ENCODE measurements at places on chromosomes 16 and 17. TPM values are rescaled to one million over a fixed set of nuclear protein-coding genes. Genes with fewer than 3 reads are reported as not detected.

DNA sequence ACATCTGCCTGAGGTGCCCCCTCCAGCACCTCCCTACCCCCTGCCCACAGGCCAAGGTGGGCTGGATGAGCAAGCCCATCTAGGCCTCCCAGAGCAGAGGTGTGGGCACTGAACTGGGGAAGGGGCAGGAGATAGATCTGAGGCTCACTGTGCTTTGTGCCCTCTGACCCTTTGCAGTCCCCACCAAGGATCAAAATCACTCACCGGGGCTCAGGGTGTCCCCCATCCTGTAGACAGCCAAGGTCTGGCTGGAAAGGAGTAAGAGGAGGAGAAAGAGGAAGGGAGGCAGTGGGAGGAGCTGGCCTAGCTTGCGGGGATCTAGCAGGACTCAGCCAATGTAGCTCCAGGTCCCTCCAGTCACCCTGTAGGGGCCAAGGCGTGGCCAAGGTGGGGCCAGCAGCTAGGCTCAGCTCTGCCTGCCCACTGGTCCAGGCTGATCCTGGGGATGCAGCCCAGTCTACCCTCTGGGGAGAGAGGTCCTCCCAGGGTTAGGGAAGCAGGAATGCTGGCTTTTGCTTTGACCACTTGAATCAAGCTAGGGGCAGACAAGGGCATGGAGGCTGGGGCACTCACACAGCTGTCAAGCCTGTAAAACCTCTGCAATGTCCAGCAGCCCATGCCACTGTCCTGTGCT lies 1.8 kb downstream of the SLC12A4 start:
- no peak for DNase-seq

GRCh38 chr16:56480776-56481467 lies 29.6 kb downstream of the OGFOD1 start:
- no peak for DNase-seq

DNA sequence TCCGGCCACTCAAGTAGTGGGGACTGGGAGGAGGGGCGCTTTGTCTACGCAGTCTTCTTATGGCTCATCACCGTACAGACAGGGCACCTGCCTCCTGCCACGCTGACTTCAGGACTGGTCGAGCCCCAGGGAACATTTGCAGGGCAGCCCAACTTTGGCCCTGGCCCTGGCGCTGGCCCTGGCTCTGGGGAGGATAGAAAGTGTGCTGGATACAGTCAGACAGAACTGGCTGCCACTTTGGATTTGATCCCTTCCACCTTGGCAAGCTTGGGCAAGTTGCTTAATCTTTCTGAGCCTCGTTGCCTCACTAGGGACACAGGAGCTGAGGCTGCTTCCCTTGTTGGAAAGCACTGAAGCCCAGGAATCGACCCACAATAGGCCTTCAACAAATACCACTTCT lies 13.6 kb downstream of the LGALS9 start:
- no peak for DNase-seq

GRCh38 chr17:14196377-14196997 lies 40.2 kb downstream of the CDRT15 start:
- DNase-seq: no peak

GRCh38 chr16:66925322-66925840 lies at the start of gene RRAD:
RRAD (minus strand) TSS chr16:66925535; CDS start chr16:66925179, 356 bp downstream.
- no peak for DNase-seq

DNA sequence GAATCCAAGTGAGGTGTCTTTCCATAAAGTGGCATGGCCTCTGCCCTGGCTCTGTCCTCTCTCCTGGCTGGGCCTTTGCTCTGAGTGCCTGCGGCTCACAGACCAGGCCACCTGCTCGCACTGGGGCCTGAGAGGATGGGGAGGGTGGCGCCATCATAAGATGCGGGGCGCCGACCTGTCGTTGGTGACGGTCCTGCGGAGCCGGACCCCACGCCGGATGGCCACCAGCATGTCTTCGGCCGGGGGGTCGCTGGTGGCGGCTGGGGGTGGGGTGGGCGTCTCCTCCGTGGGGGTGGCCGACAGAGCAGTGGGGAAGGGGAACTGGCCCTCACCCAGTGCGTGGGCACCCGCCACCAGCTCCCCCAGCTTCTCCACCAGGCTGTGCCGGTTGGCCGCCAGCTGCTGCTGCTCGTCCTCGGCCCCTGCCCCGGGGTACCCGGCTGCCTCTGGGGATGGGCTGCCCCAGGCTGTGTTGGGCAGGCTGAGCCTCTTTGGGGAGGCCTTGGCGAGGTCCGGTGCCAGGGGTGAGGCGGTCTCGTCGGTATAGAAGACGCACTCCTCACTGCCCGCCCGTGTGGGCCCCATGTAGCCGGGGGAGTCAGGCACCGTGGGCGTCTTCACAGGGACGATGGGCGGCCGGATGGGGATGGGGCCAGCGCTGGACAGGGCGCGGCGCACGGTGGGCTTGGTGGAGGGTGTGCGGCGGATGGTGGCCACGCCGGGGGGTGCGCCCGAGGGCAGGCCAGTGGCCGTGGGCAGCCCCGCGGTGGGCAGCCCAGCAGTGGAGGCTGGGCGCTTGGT lies 17.4 kb downstream of the IL34 start:
- DNase-seq: peak; percentile 8

DNA sequence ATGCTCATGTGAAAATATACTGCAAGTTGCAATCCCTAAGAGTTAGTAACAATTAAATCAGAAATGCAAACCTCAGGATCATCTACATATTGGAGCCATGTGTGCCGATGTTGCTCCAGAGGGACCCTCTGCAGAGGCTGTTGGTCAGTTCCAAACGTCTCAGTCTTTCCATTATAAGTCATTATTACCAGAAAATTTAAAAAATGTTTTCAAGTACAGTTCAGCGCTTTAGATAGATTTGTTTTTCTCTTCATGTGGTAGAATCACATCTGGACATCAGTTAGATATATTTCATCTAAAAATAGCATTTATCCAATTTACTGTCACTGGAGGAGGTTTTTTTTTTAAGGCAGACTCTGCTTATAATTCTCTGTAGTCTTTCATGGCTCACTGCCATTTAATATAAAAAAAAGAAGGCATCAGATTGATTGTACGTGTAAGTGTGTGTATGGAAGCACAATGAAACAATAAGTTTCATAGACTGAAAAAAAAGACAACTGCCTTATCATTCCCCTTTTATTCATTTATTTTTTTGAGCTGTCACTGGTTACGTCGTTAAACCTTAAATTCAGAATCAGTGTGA lies 46.1 kb upstream of the MARCHF10 start:
- DNase-seq: peak; percentile 92

- no peak for DNase-seq
Observed at GRCh38 chr17:4093456-4093855, 49.4 kb downstream of the ZZEF1 start.

- DNase-seq: no peak
Observed at GRCh38 chr17:45425125-45425983, 7.3 kb downstream of the ARHGAP27 start.

C17orf100 gene
- total RNA-seq: 0.98 TPM

- no peak for DNase-seq
Observed at GRCh38 chr17:66175892-66176291, 16.0 kb downstream of the CEP112 start.

DNA sequence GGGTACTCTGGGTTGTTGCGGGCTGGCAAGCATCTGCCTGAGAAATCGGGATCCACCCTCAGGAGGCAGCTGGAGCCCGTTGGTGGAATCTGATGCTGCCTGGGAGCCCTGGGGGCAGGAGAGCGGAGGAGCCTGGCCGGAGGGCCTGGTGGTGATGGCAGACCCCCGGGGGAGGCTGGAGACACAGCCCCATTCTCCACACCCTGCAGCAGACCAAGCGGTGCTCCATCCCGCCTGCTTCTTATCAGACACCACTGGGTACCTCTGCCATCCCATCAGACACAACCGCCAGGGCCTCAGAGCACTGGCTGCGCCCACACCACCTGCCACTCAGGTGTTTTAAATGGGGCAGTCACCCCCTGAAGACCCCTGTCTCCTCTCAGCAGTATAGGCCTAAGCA lies 103.9 kb downstream of the RBFOX3 start:
- no peak for DNase-seq

CDK5R1 gene
- total RNA-seq: 4.4 TPM

- DNase-seq: no peak
Observed at GRCh38 chr17:56289321-56289720, 136.0 kb downstream of the ANKFN1 start.

- no peak for DNase-seq
Observed at GRCh38 chr16:70804153-70804733, 3.3 kb upstream of the VAC14 start.

NRN1L gene
- total RNA-seq: 0.75 TPM

- DNase-seq: no peak
Observed at GRCh38 chr17:75965468-75965867, 13.5 kb downstream of the ACOX1 start.

HEATR9 gene
- total RNA-seq: not detected

DNA sequence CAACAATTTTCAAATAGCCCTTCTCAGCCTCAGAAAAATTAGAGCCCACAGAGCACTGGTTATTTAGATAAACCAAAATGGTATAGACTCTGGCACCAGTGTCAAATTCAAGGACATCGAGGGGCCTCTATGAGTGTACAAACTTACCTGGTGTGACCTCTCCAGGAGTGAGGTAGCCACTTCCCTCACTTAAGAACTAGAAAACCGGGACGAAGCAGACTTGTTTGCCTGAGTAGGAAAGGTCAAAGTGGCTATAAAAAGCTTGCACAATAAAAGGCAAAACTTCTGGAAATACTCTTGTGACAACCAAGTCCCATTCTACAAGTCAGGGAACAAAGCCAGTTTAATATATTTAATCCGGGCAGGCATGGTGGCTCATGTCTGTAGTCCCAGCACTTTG lies 39.2 kb upstream of the PRSS54 start:
- no peak for DNase-seq

GRCh38 chr17:6686026-6686425 lies 27.1 kb downstream of the SLC13A5 start:
- no peak for DNase-seq

HSD11B2 gene
- total RNA-seq: 5.3 TPM

LRRC45 gene
- 9.1 TPM for total RNA-seq

PNMT gene
- 3.2 TPM for total RNA-seq

Measured in muscle of leg (tissue), 16 donors.